ENCODE measurements at places on chromosomes 12 and 14. TPM values are rescaled to one million over a fixed set of nuclear protein-coding genes. Genes with fewer than 3 reads are reported as not detected.

Gene PLA2G1B
- total RNA-seq = not detected

Gene PRB2
- not detected for total RNA-seq

Gene SLC38A6
- total RNA-seq = 60.6 TPM

Gene KITLG
- total RNA-seq = 43.1 TPM

Gene SLC6A15
- total RNA-seq = 5.6 TPM

Gene KLRF1
- total RNA-seq = not detected

Gene SDR9C7
- total RNA-seq = not detected

Gene OR4E2
- not detected for total RNA-seq

Gene RGS6
- total RNA-seq = not detected

Gene MANSC4
- total RNA-seq = 0.89 TPM

Gene OTUB2
- total RNA-seq = 2.6 TPM

Gene APOF
- total RNA-seq = not detected
